ENCODE measurements at places on chromosomes 1 and 21. TPM values are rescaled to one million over a fixed set of nuclear protein-coding genes. Genes with fewer than 3 reads are reported as not detected.
A peak's percentile ranks its signal among the peaks of the same experiment; 100 is the strongest.

The PLCH2 gene
- 0.33 TPM for total RNA-seq

GRCh38 chr21:46054451-46054881 lies 43.4 kb upstream of the COL6A2 start:
- H3K36me3 ChIP-seq: no peaks in the 10 kb centered on the region
- H3K4me3 ChIP-seq: no peak overlapping the region
- no peak for DNase-seq
- H3K27ac ChIP-seq: no peak overlapping the region

DNA sequence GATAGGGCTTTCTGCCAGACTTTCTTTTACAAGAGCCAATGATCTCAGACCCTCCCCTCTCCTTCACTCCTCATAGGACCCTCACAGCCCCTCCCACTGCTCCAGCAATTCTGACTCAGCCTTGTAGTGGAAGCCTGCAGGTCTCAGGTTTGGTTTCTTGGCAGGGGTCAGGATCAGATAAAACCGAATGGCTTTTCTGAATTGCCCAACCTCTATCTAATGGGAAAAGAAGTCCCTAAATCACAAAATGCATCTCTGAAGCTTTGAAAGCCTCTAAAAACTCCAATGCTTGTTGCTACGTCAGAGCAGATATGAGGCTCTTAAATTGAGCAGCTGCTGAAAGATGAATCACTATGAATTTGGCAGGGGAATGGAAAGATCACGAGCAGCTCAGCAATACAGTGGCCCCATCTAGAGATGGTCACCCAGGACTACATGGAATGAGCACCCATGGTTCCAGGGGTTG lies 74.5 kb downstream of the NID1 start:
- DNase-seq: no peak
- no peaks in the 10 kb centered on the region for H3K27me3 ChIP-seq
- peaks cover 37% of the 10 kb centered on the region for H3K36me3 ChIP-seq
- H3K4me3 ChIP-seq: no peak overlapping the region

DNA sequence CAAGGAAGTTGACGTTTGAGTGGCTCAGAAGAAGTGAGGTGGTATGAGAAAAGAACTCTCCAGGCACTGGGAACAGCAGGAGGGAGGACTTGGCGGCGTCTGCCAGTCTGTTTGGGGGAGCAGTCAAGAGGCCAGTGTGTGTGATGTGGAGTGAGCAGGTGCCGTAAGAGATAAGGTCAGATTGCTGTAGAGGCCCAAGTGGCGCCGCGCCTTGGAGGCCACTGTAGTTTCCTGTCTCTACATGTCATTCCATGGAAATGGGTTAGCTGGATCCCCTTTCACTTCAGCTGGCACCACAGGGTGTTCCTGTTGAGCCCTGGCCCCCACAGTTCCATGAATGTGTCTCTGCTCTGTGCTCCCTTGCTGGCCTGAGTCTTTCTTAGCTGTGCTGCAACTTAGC lies 35.5 kb upstream of the PTPRF start:
- peak; percentile 49 for DNase-seq
- no peak overlapping the region for H3K27ac ChIP-seq
- H3K4me3 ChIP-seq: no peak overlapping the region
- H3K27me3 ChIP-seq: no peaks in the 10 kb centered on the region

GRCh38 chr1:229669333-229669732 lies 43.3 kb downstream of the URB2 start:
- no peaks in the 10 kb centered on the region for H3K36me3 ChIP-seq
- H3K4me1 ChIP-seq: no peaks in the 10 kb centered on the region

- H3K36me3 ChIP-seq: no peaks in the 10 kb centered on the region
- no peak overlapping the region for H3K27ac ChIP-seq
- H3K4me3 ChIP-seq: no peak overlapping the region
- DNase-seq: peak; percentile 38
- no peaks in the 10 kb centered on the region for H3K4me1 ChIP-seq
- H3K27me3 ChIP-seq: no peaks in the 10 kb centered on the region
These were observed 618.2 kb downstream of the BRINP3 start for GRCh38 chr1:189859385-189859977.

DNA sequence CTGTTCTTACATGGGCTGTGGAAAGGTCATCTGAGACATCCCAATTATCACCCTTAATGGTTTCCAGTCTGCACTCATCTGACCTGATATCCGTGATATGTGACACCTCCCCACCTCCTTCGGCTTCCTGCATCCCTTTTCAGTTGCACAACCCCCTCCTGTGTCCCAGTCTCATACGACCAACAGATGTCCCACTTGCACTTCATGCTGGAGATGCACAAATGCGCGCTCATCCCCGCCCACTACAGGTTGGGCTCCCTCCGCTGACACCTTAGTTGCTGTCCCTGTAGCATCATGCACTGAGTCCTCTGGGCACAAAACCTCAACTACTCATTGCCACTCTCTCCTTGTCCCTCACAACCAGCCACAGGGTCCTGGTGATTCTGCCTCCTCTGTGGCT lies 94.4 kb downstream of the MIS18A start:
- H3K4me3 ChIP-seq: no peak overlapping the region
- H3K36me3 ChIP-seq: no peaks in the 10 kb centered on the region
- no peak overlapping the region for H3K27ac ChIP-seq
- H3K4me1 ChIP-seq: no peaks in the 10 kb centered on the region

DNA sequence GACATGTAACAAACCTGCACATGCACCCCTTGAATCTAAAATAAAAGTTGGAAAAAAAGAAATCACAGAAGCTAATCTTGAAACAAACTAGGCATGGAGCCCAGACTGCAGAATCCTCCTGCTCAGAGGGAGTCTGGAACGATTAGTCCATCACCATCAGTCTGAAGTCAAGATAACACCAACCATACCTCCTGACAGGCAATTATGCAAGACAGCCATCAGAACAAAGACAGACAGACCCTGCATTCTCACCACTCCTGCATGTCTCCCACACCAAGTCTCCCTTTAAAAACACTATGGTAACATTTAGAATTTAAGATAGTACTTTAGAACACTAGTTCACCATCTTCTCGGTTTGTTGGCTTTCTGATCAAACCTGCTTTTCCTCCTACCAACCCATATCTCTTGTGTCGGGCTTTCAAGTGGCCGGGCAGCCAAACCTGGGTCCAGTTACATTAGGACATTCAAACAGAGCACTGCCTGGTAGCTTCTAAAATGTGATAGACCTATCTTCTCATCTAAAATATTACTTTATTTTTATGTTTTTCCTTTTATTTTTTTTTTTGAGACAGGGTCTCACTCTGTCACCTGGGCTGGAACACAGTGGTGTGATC lies 10.1 kb downstream of the YARS1 start:
- no peaks in the 10 kb centered on the region for H3K4me1 ChIP-seq
- no peaks in the 10 kb centered on the region for H3K27me3 ChIP-seq
- peaks cover 37% of the 10 kb centered on the region for H3K36me3 ChIP-seq

DNA sequence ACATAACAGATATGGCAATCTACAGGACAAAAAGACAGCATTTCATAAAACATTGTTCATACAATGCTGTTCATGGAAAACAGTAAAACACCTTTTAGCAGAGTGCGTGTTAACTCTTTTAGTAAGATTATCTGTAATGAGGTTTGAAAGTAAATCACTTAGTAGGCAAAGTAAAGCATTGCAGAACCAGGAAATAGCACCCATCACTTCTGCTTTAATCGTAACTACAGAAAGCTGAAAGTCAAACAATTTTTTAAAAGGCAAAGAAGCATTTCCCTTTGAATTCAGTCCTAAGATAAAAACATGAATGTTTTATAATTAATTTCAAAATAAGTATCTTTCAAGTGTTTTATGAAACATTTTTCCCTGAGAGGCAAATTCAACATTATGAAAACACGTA lies 63.3 kb upstream of the RNF11 start:
- no peaks in the 10 kb centered on the region for H3K27me3 ChIP-seq
- no peak overlapping the region for H3K4me3 ChIP-seq
- no peaks in the 10 kb centered on the region for H3K4me1 ChIP-seq

DNA sequence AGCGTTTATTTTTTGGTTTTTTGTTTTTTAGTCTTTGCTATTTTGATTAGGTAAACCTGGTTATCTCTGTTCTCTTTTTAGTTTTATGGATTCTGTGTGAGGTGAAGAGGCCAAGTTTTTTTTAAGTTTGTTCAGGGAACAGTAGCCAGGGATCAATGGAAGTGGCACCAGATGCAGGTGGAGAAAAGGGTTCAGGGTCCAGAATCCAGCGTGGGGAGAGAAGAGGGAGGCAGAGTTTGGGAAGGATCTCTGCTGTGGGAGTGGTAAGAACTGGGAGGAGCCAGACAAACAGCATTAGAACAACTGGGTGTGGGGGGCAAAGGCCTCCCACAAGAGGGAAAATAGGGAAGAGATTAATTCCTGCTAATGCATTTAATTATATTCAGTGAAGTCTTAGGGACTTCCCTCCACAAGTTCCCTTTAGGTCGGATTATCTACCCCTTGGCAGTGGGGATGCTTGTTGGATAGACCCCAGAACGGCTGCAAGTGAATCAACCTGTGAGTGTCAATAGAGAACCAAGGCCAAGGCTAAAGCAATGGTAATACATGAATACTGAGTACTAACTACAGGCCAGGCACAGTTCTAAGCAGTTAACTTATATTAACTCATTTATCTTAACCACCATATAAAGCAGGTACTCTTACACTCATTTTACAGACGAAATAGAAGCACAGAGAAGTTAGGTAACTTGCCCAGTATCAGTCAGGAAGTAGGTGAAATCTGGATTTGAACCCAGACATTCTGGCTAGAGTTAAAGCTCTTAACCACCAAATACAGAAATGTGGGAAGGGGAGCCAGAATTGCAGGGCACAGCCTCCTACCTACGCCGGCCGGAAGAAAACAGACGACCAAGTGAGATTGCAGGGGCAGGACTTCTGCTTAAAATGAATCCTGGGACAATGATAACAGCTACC lies 498 bp downstream of the GNAT2 start:
- peaks cover 37% of the 10 kb centered on the region for H3K4me1 ChIP-seq
- H3K27ac ChIP-seq: peak overlapping the region; percentile 87
- no peak for DNase-seq
- H3K4me3 ChIP-seq: peak overlapping the region; percentile 21

DNA sequence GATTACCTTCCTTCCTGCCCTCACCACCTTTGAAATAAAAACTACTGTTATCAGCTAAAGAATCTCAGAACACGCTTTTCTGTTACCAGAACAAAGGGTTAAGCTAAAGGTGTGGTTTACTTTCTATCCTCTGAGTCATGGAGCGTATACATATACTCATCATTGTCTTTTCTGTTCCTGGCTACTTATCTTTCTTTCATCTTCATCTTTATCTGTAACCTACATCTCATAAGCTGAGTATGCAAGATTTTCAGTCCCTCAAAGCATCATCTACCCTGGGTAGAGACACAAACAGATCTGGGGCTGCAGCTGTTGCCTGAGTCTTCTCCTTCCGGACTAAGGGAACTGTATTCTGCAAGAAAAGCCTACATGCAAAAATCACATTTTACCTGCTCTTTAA lies 75.6 kb downstream of the LMO4 start:
- no peak overlapping the region for H3K27ac ChIP-seq
- H3K36me3 ChIP-seq: no peaks in the 10 kb centered on the region
- H3K27me3 ChIP-seq: no peaks in the 10 kb centered on the region
- H3K4me1 ChIP-seq: no peaks in the 10 kb centered on the region

- no peak for DNase-seq
- H3K27me3 ChIP-seq: no peaks in the 10 kb centered on the region
- no peaks in the 10 kb centered on the region for H3K4me1 ChIP-seq
These were observed 28.4 kb downstream of the CD48 start for GRCh38 chr1:160682983-160683865.

GRCh38 chr1:229372251-229372650 lies 29.4 kb upstream of the CCSAP start:
- H3K27ac ChIP-seq: no peak overlapping the region
- no peak overlapping the region for H3K4me3 ChIP-seq
- no peak for DNase-seq
- H3K36me3 ChIP-seq: no peaks in the 10 kb centered on the region
- H3K4me1 ChIP-seq: no peaks in the 10 kb centered on the region

DNA sequence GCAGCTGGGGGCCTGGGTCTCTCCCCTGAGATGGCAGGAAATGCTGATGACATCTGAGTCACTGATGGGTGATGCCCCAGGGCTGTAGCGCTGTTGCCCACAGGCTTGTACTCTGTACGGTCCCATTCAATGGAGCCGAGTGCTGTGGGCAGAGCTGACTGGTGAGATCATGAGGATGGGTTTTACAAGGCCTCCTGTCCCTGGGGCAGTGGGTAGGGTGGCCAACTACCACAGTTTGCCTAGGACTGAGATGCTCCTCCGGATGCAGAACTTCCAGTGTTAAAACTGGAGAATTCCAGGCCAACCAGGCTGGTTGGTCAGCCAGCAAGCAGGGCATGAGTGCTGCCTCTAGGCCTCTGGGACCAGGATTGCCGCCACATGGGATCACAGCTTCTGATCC lies 9.2 kb downstream of the PHLDA3 start:
- H3K36me3 ChIP-seq: no peaks in the 10 kb centered on the region

Measured in liver (tissue), 10 donors.